ENCODE measurements at places on chromosomes 3 and 15. TPM values are rescaled to one million over a fixed set of nuclear protein-coding genes. Genes with fewer than 3 reads are reported as not detected.

CACNA2D3 gene
- under 0.01 TPM for total RNA-seq

GOLGA8K gene
- total RNA-seq: 0.36 TPM

LSMEM2 gene
- not detected for total RNA-seq

REC114 gene
- not detected for total RNA-seq

AHSG gene
- total RNA-seq: not detected

ACKR2 gene
- total RNA-seq: not detected

MITF gene
- 11.6 TPM for total RNA-seq

SLC22A14 gene
- total RNA-seq: 0.29 TPM

TRA2B gene
- total RNA-seq: 111 TPM

CCR4 gene
- total RNA-seq: not detected

CCR1 gene
- 1.1 TPM for total RNA-seq

DNAH12 gene
- total RNA-seq: under 0.01 TPM

ACKR4 gene
- total RNA-seq: not detected

SAXO2 gene
- 6.2 TPM for total RNA-seq

NTRK3 gene
- total RNA-seq: 0.72 TPM

KBTBD13 gene
- total RNA-seq: not detected

CEP70 gene
- total RNA-seq: 51.0 TPM

AMT gene
- 1.1 TPM for total RNA-seq

EDEM1 gene
- 46.3 TPM for total RNA-seq

EEF1AKMT4 gene
- total RNA-seq: 2.7 TPM

LMOD3 gene
- not detected for total RNA-seq

ENTPD3 gene
- total RNA-seq: 0.36 TPM

YEATS2 gene
- 32.2 TPM for total RNA-seq

NR2F2 gene
- total RNA-seq: 13.0 TPM

EPB42 gene
- total RNA-seq: not detected

PDCD6IP gene
- total RNA-seq: 251 TPM

OXTR gene
- 6.2 TPM for total RNA-seq

CCDC9B gene
- total RNA-seq: 23.9 TPM

RLBP1 gene
- under 0.01 TPM for total RNA-seq

KCNH8 gene
- total RNA-seq: not detected

FANCD2 gene
- 3.2 TPM for total RNA-seq

HHATL gene
- not detected for total RNA-seq

SENP7 gene
- total RNA-seq: 11.2 TPM

WDR76 gene
- 7.6 TPM for total RNA-seq

CP gene
- total RNA-seq: 0.88 TPM

CDHR4 gene
- total RNA-seq: not detected

TEX55 gene
- total RNA-seq: not detected

ABHD6 gene
- 5.1 TPM for total RNA-seq
